ENCODE measurements at places on chromosomes 3 and 15. TPM values are rescaled to one million over a fixed set of nuclear protein-coding genes. Genes with fewer than 3 reads are reported as not detected.
A peak's percentile ranks its signal among the peaks of the same experiment; 100 is the strongest.

- no peak overlapping the region for H3K4me3 ChIP-seq
- H3K36me3 ChIP-seq = peaks cover 6% of the 10 kb centered on the region
- no peaks in the 10 kb centered on the region for H3K27me3 ChIP-seq
- DNase-seq = no peak
Observed at GRCh38 chr15:22927761-22928160, 52.4 kb downstream of the CYFIP1 start.

DNA sequence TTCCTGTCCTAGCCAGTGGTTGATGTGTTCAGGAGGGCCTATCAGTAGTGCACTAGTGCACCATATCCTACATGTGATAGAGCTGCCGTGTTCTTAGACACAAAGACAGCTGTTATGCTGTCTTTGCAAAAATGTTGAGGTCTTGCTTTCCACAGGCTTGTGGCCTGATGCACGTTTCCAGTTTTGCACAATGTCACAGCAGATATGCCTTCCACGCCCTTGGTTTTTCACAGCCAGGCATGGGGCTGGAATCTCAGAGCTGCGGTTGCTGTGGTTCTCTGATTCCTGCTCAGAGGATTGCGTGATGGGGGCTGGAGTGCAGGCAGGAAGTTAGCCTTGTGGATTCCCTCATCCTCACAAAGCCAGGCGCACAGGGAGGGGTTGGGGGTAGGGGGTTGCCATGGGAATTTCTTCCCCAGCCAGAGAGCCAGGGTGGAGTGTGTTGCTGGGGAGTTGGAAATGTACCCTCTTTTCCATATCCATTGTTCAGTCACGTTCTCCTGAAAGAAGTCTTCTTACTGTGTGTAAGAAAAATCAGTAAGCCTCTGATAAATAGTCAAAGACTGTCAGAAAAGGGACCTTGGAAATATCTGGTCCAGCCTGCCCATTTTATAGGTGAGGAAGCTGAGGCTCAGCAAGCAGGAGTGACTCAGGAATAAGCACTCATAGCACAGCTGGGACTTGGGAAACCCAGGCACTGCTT, 79.4 kb downstream of the SMAD3 start:
- peak overlapping the region; percentile 100 for H3K27ac ChIP-seq
- no peak overlapping the region for H3K4me3 ChIP-seq
- peaks cover 93% of the 10 kb centered on the region for H3K4me1 ChIP-seq
- no peaks in the 10 kb centered on the region for H3K27me3 ChIP-seq
- H3K36me3 ChIP-seq = no peaks in the 10 kb centered on the region

GRCh38 chr3:16190704-16191103, 16.2 kb downstream of the GALNT15 start:
- no peaks in the 10 kb centered on the region for H3K4me1 ChIP-seq
- H3K36me3 ChIP-seq = no peaks in the 10 kb centered on the region
- H3K27ac ChIP-seq = no peak overlapping the region

CISH gene
- 4.1 TPM for polyA plus RNA-seq

- H3K4me1 ChIP-seq = peaks cover 9% of the 10 kb centered on the region
- DNase-seq = peak; percentile 86
- no peak overlapping the region for H3K27ac ChIP-seq
- H3K27me3 ChIP-seq = no peaks in the 10 kb centered on the region
- H3K36me3 ChIP-seq = no peaks in the 10 kb centered on the region
Observed at GRCh38 chr15:80152180-80152895, 461 bp upstream of the FAH start.

DNA sequence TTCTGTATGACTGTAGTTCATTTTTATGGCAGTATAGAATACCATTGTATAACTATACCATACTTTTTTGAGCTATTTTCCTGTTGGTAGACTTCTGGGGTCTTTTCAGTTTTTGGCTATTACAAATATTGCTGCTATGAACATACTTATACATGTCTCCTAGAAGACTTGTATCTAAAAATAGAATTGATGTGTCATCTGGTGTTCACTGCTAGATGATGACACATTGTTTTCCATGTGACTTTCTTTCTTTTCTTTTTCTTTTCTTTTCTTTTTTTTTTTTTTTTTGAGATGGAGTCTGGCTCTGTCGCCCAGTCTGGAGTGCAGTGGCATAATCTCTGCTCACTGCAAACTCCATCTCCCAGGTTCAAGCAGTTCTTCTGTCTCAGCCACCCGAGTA, 69.8 kb downstream of the SH3GL3 start:
- H3K4me1 ChIP-seq = no peaks in the 10 kb centered on the region
- DNase-seq = no peak
- no peaks in the 10 kb centered on the region for H3K27me3 ChIP-seq

SLC22A14 gene
- 0.10 TPM for polyA plus RNA-seq

- H3K4me3 ChIP-seq = no peak overlapping the region
- DNase-seq = no peak
- no peaks in the 10 kb centered on the region for H3K27me3 ChIP-seq
- H3K27ac ChIP-seq = no peak overlapping the region
Observed at GRCh38 chr3:9330166-9330703, 32.6 kb upstream of the THUMPD3 start.

DNA sequence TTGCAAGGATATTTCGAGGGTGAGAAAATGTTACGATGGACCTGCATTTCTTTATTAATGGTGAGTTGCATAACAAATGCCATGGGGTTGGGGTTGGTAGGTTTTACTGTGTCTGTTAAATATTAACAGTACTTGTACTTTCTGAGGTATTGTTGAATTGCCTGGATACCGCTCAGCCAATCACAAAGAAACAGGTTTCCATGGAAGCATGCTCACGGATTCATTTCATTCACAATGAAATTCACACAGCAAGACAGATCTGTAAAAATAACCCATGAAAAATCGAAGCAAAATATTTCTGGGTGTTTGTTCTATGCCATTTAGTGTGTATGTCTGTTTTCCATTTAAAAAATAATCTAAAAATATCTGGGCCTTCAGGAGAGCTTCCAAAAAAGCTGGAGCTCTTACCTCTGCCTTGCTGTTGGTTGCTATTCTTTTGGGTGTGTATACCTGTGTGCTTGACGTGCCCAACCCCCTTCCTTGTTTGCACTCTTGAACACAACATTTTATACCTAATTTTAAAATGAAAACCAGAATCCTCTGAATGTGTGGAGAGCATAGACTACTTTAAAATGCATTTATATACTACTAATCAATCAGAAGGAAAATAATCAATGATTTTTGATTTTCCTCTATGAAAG, 479.8 kb upstream of the TBL1XR1 start:
- peaks cover 38% of the 10 kb centered on the region for H3K4me1 ChIP-seq
- no peaks in the 10 kb centered on the region for H3K36me3 ChIP-seq
- no peaks in the 10 kb centered on the region for H3K27me3 ChIP-seq
- no peak overlapping the region for H3K4me3 ChIP-seq

CPNE4 gene
- polyA plus RNA-seq = not detected

NR2C2 gene
- 20.3 TPM for polyA plus RNA-seq

GRCh38 chr15:84960391-84961113, 21.1 kb upstream of the PDE8A start:
- H3K36me3 ChIP-seq = no peaks in the 10 kb centered on the region
- DNase-seq = no peak
- H3K4me1 ChIP-seq = peaks cover 21% of the 10 kb centered on the region
- no peak overlapping the region for H3K27ac ChIP-seq
- no peaks in the 10 kb centered on the region for H3K27me3 ChIP-seq

- no peak for DNase-seq
- H3K4me1 ChIP-seq = no peaks in the 10 kb centered on the region
- H3K4me3 ChIP-seq = no peak overlapping the region
- H3K36me3 ChIP-seq = no peaks in the 10 kb centered on the region
Observed at GRCh38 chr15:62291262-62291661, 126.2 kb upstream of the C2CD4B start.

GRAMD1C gene
- polyA plus RNA-seq = 3.1 TPM

VPS13C gene
- polyA plus RNA-seq = 8.6 TPM

DNA sequence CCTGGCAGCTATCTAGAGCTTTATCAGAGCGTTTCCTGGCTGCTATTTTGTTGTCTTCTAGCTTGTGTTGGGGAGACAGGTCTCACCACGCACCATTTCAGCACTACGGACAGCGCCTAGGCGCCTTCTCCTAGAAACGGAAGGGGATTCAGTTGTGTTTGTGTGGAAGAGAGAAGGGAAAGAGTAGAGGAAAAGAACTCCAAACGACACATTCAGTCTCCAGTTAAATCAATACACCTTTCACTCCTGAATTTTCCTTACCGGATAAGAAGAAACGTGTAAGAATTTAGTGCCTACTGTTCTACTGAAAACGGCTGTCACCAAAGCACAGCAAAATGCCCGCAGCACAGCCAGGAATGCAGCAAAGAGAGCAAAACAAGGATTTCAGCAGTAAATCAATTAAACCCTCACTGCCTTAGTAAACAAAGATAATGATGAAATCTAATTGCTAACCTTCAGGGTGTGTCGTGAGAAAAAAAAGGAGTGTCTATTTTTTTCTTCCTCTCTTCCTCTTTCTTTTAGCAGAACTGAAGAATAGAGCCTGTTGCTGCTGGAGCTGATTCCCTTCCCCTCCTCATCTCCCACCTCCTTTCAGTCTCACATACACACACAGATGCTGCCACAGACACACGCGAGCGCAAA, 412 bp upstream of the CTXN2 start:
- no peaks in the 10 kb centered on the region for H3K4me1 ChIP-seq
- DNase-seq = peak; percentile 65
- H3K36me3 ChIP-seq = no peaks in the 10 kb centered on the region

KCNMB3 gene
- 1.2 TPM for polyA plus RNA-seq

- H3K4me1 ChIP-seq = no peaks in the 10 kb centered on the region
- peaks cover 4% of the 10 kb centered on the region for H3K27me3 ChIP-seq
- no peak overlapping the region for H3K27ac ChIP-seq
- no peak overlapping the region for H3K4me3 ChIP-seq
- DNase-seq = no peak
Observed at GRCh38 chr3:120824613-120825012, 82.1 kb downstream of the GTF2E1 start.

NR2F2 gene
- 120 TPM for polyA plus RNA-seq

- H3K4me1 ChIP-seq = peaks cover 35% of the 10 kb centered on the region
- H3K27ac ChIP-seq = no peak overlapping the region
- H3K27me3 ChIP-seq = no peaks in the 10 kb centered on the region
- no peak for DNase-seq
- peaks cover 4% of the 10 kb centered on the region for H3K36me3 ChIP-seq
Observed at GRCh38 chr15:81003097-81003350, 2.3 kb downstream of the TLNRD1 start.

- no peak for DNase-seq
- no peak overlapping the region for H3K4me3 ChIP-seq
- no peaks in the 10 kb centered on the region for H3K36me3 ChIP-seq
Observed at GRCh38 chr3:54835701-54836100, 92.2 kb downstream of the LRTM1 start.

CCR8 gene
- polyA plus RNA-seq = not detected

DNA sequence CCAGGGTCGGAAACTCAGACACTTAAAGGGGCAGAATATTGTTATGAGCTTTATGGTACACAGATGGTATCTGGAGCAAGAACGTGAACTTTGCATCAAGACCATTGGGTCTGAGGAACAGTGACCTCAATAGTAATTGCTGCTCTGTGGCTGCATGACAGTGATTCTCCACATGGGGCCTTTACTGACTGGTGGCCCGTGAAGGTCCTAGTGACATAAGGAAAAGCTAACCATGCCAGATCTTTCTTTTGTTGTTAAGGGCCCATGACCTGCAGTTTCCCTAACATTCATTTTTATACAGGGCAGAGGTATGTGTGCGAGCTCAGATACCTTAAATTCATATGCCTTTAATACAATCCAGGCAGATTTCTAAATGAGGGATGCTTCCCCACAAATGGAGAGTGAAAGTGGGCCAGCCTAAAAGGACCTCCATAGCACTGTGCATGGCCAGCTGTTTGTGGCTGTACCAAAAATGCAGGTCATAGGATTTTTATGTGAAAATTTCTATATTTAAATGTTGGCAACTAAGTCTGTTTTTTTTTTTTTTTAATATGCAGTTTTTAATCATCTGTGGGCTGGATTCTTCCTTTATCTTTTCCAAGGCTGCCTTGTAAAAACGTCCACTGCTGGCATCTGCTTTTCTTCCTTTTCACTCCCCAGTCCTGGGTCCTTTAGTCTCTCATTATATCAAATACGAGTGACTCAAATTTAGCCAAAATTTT, 188.0 kb upstream of the IL12A start:
- no peak overlapping the region for H3K27ac ChIP-seq
- no peak overlapping the region for H3K4me3 ChIP-seq
- H3K36me3 ChIP-seq = no peaks in the 10 kb centered on the region
- DNase-seq = no peak

GRCh38 chr3:124229420-124229819, 237.5 kb upstream of the ROPN1 start:
- no peak overlapping the region for H3K27ac ChIP-seq
- no peaks in the 10 kb centered on the region for H3K36me3 ChIP-seq
- peaks cover 2% of the 10 kb centered on the region for H3K27me3 ChIP-seq
- peaks cover 3% of the 10 kb centered on the region for H3K4me1 ChIP-seq

DNA sequence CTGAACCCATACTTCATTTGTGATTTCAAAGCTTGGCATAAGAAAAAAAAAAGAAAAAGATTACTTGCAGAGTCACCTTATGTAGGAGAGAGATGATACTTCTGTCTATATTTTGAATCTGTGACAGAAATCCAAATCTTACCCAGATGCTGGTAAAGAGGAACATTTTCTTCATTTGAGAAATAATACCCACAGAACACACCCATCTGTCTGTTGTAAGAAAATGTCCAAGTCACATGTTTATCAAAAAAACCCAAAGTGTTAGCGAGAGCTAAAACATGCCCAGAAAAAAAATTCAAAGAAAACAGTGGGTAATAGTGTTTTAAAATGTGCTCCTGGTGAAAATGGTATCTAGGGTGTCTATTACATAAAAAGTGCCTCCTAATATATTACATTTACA, 18.0 kb upstream of the RAP2B start:
- peak overlapping the region; percentile 45 for H3K27ac ChIP-seq
- no peaks in the 10 kb centered on the region for H3K36me3 ChIP-seq
- no peak for DNase-seq
- peaks cover 39% of the 10 kb centered on the region for H3K4me1 ChIP-seq
- H3K27me3 ChIP-seq = no peaks in the 10 kb centered on the region

- H3K27me3 ChIP-seq = no peaks in the 10 kb centered on the region
- H3K4me1 ChIP-seq = peaks cover 61% of the 10 kb centered on the region
- peaks cover 4% of the 10 kb centered on the region for H3K36me3 ChIP-seq
- no peak overlapping the region for H3K27ac ChIP-seq
Observed at GRCh38 chr3:99869621-99870020, 52.0 kb downstream of the CMSS1 start.

DNA sequence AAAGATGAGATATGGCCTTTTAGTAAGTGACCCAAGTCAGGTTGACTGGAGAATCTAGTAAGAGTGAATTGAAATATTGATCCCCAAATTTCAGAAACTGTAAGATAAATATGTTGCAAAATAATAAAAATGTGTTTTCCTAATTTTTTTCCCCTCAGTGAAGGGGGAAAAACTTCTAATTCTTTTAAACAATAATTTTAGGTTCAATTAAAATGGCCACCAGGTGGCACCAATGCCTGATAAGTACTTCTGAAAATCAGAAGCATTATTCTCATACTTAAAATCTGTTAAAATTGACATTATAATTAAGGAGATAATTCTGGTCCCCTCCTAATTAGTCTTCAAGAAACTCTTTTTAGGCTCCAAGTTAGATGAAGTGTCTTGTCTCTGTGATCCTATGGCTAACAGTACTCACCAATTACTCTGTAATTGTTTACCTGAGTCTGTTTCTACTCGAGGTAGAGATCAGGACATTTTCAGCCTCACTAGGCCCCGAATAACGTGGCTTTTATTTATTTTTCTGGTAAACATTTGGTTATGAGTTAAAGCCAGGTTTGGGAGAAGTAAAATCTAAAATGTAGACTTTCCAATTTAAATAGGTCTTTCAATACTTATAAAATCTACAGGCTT, 52.6 kb downstream of the NMD3 start:
- no peaks in the 10 kb centered on the region for H3K27me3 ChIP-seq
- no peak overlapping the region for H3K4me3 ChIP-seq
- H3K27ac ChIP-seq = no peak overlapping the region
- no peaks in the 10 kb centered on the region for H3K4me1 ChIP-seq

- H3K36me3 ChIP-seq = no peaks in the 10 kb centered on the region
- peaks cover 2% of the 10 kb centered on the region for H3K27me3 ChIP-seq
- no peak overlapping the region for H3K27ac ChIP-seq
- DNase-seq = no peak
- H3K4me3 ChIP-seq = no peak overlapping the region
Observed at GRCh38 chr3:127637546-127637945, 8.6 kb downstream of the PODXL2 start.

IQCB1 gene
- 9.9 TPM for polyA plus RNA-seq

All from endothelial cell of umbilical vein (primary cell).